ENCODE measurements at places on chromosomes 1 and 21.
A peak's percentile ranks its signal among the peaks of the same experiment; 100 is the strongest.

DNA sequence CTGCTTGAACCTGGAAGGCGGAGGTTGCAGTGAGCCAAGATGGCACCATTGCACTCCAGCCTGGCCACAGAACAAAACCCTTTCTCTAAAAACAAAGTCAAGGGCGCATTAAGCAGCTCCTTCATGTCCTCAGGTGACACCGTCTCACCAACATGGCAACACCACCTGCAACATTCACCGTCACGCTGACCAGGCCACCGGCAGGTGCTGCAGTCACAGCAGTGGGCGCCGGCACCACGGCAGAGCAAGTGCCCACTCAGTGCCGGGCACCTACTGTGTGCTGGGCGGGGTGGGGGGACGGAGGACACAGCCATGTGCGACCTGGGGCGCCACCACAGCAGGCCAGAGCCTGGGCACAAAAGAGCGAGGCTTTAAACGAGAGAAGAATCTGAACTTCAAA, 12.1 kb downstream of the ATAD3B start:
- DNase-seq: no peak

- DNase-seq: no peak
Measured at GRCh38 chr1:61638911-61639605, 85.9 kb downstream of the TM2D1 start.

DNA sequence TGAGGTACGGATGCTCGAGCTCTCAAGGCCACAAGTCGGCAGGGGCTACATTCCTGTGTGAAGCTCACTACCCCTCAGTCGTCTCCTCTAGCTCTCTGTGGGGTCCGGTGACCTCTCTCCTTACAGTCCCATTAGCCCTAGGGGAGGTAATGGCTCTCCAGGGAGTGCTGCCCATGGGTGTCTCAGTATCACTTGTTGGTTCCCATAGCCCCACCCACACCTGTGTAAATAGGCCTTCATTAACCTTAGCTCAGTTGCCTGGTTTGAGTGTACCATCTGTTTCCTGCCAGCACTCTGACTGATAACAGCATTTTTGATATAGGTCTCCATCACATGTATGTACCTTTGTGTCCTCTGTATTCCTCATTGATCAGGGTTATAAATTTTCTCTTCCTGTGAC, 133.2 kb upstream of the KCNJ15 start:
- peak; percentile 90 for DNase-seq

DNA sequence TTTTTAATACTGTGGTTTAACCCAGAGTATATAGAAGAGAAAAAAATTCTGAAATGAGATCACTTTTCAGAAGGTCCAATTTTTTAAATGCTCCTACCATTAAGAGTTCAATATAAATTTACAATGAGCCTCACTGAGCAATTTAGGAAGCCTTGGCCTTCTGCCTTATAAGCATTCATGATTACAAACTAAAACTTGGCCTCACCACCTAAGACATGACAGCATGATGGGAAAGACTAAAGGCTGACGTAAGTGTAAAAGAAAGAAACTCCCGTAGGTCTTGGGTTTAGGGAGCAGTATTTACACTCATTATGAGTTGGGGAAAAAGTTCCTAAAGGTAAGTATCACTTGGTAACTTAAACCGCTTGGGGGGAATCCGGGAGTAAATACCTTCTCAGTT, 70.7 kb upstream of the ESRRG start:
- no peak for DNase-seq

DNA sequence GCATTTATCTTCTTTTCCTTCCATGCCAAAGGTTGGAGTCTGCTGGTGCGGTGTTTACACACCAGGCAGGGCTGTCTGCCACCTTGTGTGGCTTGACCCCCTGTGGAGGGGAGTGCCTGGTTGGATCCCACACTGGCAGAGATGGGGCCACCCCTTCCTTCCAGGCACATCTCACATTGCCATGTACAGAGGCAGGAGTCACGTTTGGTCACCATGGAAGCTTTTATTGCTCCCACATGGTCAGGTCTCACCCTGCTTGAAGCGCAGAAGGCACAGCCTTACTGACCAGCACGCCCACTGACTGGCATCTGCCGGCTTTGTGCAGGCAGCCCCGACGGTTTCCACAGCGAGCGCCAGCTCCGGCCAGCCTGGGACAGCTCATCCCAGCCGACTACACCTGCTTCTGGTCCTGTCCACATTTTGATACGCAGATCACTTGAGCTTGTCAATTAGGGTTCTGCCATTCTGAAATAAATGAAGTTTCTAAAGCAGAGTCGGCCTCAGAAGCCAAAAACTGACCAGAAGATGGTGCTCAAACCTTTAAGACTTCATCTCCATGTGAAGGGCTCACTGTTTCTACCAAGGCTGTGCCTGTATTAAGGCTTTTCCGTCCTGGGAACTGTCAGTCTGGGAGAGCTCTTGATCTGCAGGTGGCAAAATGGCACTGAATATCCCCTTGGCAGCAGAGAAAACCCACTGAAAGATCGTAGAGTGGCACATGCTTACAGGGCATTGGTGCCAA, 35.6 kb upstream of the EPHA8 start:
- DNase-seq: no peak
